ENCODE measurements at places on chromosomes 1 and 21. TPM values are rescaled to one million over a fixed set of nuclear protein-coding genes. Genes with fewer than 3 reads are reported as not detected.

GRCh38 chr1:203072911-203073310 lies 12.9 kb downstream of the MYOG start:
- DNase-seq: no peak

DNA sequence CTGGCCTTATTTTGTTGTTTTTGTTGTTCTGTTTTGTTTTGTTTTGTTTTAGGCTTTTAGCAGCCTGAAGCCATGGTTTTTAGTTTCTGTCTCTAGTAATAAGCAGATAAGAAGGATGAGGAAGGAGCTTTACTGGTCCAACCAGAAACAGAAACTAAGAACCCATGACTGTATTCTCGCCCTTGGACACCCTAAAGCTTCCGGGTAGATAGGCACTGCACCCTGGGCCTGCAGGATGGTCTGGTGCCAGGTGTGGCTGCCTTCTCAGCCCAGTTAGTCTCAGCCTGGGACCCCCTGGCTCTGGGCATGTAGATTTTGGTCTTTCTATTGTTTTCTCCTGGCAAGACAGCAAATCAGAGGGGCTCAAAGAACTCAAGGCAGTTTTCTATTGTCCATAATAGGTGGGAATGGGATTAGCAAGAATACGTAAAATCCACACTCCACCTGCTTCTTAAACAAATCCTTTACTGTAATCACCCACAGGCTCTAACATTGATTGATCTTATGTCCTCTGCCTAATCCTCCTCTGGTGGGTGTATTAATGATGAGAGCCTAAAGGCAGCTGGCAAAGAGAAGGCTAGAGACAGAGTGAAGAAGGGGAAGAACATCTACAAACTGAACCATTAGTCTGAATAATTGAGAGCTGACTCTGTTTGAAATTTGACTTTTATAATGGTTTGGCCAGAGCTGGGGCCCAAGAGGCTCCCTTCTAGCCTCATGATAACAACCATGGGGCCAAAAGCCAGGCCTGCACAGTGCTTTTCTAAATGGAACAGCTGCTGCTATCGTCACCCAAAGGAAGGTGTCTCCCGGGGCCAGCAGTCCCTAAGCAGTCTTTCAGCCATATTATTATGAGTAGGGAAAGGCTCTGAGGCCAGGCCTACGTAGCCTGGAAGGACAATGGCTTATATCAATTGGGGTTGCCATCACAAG lies 106.8 kb upstream of the ATP1A1 start:
- no peak for DNase-seq

DNA sequence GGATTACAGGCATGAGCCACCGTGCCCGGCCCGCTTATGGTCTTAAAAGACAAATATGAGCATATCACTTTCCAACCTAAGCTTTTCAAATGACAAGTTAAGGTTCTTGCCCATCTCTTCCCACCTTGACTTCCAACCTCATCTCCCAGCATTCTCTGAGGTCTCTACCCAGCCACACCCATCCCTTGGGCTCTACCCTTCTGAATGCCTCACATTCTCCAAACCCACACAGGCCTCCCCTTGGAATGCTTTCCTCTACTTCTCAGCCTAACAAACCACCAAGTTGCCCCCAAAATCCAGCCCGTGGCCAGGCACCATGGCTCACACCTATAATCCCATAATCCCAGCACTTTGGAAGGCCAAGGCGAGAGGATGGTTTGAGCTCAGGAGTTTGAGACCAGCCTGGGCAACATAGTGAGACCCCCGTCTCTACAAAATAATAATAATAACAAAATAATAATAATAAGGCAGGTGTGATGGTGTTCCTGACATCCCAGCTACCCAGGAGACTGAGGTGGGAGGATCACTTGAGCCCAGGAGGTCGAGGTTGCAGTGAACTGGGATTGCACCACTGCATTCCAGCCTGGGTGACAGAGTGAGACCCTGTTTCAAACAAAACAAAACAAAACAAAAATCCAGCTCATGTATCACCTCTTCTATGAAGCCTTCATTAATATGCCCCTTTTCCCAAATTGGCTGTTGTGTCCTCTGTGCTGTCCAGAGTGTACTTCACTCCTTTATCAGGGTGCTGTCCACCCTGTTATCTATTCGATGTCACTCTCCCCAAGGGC lies 11.2 kb downstream of the DCST2 start:
- DNase-seq: no peak

GRCh38 chr1:200867018-200867811 lies 5.6 kb upstream of the GPR25 start:
- peak; percentile 21 for DNase-seq

- DNase-seq: no peak
Observed at GRCh38 chr1:205561501-205562203, 57.2 kb downstream of the CDK18 start.

Gene NGF
- 2.3 TPM for total RNA-seq

Gene SMAP2
- total RNA-seq: 8.8 TPM

Gene MSH4
- 0.51 TPM for total RNA-seq

GRCh38 chr1:59569198-59569597 lies 245.6 kb upstream of the HOOK1 start:
- no peak for DNase-seq

DNA sequence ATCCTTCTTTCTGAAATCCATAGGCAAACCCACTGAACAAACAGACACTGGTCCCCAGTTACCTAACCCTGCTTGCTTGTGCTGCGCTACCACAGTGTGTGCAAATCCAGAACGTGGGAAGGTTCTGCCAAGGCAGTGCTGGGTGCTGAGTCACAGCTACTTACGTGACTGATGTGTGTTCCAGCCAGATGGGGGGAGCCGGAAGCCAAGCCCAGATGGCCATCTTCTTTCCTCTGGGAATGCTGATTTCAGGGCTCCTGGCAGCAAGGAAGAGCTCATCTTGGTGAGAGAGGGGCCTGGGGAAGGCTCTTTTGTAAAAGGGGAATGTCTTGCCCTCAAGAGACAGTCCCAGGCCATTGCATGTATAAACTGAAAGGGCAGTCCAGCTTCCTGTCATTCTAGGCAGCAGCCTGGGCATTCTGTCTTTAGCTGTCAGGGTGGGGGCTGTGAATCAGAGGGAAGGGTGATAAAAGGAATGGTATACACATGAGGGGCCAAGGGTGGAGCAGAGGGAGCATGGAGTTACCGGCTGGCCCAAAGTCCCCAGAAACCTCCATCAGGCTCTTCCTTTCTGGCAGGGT lies 54.1 kb downstream of the CD46 start:
- DNase-seq: no peak

- DNase-seq: no peak
Observed at GRCh38 chr21:42811960-42812359, 67.4 kb downstream of the WDR4 start.

Gene SPRR2E
- not detected for total RNA-seq

All from tongue (tissue), 3 donors.